Activated CD4-positive, alpha-beta T cell treated with anti-CD3 and anti-CD28 coated beads, Interleukin-2, amount 50 U/mL, for 24 hours (primary cell): ENCODE measurements at places on chromosomes 3 and 15.

DNA sequence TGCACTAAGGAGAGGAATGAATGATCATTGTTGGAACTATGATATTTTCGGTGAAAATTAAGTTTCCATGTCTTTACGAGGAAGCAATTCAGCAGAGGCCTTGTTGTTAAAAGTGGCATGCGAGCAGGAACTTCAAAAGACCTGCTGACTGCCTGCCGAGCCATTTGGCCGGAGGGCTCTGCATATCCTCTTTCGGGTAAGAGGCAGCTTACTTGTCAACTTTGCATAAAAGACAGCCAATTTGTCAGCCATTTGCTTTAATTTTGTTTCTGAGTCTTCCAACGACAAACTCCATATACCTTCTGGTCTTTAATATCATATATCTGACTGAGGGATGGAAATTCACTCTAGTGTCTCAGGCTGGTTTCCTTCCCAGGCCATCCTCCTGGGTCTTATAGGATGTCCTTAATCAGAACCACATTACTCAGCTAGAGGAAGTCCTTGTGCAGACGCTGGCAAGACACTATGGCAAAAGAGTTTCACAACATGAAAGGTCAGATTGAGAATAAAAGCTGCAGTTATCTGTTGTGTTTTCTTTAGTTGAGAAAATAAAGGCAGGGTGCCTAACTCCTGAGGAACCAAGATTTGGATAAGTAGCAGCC lies 128.7 kb upstream of the WNT5A start:
- no peak for DNase-seq

GRCh38 chr15:70557521-70558258 lies 205.7 kb downstream of the UACA start:
- no peak for DNase-seq

- no peak for DNase-seq
Observed at GRCh38 chr3:178434206-178434805, 101.9 kb upstream of the KCNMB2 start.

GRCh38 chr3:157607826-157608405 lies 104.7 kb upstream of the VEPH1 start:
- DNase-seq: no peak

DNA sequence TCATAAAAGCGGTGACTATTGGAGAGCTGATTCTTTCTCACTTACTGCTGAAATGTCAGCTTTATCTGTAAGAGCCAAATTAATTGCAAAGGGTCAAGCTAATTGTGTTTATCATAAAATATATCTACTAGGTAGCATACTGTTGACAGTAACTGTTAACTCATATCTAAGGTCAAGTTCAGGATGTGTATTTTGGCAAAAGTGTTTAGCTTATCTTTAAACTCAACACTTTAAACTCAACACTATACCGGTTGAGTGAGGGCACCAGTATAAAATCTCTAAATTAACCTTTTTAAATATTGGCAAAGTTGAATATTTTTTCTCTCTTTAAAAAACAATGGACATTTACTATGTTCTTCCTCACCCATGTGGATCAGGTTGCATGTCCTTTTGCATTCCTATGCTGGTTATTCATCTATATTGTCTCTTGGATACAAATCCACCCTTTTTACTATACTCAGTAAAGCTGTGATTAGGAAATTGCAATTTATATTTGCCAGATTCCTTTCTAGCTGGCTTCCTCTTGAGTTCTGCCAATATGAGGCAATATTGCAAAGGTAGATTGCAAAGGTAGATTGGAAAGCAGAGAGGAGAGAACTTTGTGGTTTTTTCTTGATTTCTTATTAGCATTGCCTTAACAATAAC lies 344.6 kb upstream of the DCBLD2 start:
- DNase-seq: no peak

GRCh38 chr3:34011171-34012101 lies 213.0 kb downstream of the PDCD6IP start:
- no peak for DNase-seq

- DNase-seq: no peak
Observed at GRCh38 chr3:150737874-150738679, 24.9 kb downstream of the SIAH2 start.

DNA sequence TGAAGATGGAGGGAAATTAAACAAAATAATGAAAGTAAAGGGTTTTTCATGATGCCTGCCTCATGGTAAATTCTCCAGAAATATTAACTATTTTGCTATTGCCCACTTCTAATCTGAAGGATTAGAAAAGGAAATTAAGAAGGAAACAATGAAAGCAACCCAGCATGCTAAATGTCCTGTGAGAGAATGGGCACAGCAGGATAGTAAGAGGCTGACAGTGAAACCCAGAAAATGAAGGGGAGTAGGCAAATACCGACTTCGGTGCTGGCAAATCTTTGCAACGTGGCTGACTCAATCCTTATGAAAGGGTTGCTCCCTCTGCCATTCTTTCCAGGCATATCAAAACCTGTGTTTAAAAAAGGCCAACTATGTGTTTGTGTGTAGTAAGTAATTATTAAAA lies 147.5 kb upstream of the SYNPR start:
- no peak for DNase-seq

- no peak for DNase-seq
Observed at GRCh38 chr15:25422021-25422420, 16.8 kb downstream of the UBE3A start.

DNA sequence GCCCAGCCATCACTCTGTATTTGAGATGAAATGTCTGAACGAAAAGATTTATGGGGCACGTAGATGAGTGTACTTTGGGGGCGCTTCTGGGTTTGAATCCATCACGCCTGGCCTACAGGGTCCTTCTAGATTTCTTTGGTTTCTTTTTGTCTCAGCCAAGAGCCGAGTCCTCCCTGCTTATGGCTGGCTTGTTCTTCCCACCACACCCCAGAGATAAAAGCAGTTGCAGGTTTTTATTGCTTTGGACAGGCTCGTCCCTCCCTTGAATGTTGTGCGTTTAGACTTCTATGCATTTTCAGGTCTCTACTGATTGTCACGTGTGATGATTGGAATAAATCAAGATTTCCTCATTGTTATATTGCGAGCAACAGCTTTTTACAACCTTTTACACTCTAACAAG lies 104.8 kb upstream of the CHRNA7 start:
- no peak for DNase-seq

GRCh38 chr15:97995881-97996603 lies 35.5 kb downstream of the ARRDC4 start:
- no peak for DNase-seq

DNA sequence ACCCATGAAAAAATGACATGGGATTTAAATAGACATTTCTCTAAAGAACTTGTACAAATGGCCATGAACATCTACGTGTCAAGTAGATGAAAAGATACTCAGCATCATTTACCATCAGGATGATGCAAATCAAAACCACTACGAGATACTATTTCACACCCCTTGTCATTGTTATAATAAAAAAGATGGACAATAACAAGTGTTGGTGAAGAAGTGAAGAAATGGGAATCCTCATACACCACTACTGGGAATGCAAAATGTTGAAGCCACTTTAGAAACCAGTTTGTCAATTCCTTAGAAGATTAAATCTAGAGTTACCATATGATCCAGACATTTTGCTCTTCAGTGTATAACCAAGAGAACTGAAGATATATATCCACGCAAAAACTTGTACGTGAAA lies 57.9 kb downstream of the TIMP4 start:
- no peak for DNase-seq

DNA sequence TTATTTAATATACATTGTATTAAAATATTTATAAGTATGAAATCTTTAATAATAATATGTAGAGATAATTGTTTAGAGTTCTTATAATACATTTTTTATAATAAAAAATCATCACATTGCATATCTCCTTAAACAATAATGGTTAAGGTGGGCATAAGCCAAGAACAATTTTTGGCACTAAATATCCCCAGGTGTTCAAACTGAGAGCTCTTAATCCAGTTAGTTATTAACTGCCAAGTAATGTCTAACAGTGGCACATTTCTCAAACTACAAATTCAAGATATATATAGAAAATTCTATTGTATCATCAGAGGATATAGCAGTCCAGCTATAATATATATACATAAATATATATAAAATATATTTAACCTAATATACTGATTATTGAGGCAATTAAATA lies 680.8 kb downstream of the SI start:
- no peak for DNase-seq

- no peak for DNase-seq
Observed at GRCh38 chr3:139465636-139466035, 10.7 kb downstream of the RBP2 start.

- DNase-seq: no peak
Observed at GRCh38 chr3:156373095-156373494, 181.8 kb downstream of the SSR3 start.

DNA sequence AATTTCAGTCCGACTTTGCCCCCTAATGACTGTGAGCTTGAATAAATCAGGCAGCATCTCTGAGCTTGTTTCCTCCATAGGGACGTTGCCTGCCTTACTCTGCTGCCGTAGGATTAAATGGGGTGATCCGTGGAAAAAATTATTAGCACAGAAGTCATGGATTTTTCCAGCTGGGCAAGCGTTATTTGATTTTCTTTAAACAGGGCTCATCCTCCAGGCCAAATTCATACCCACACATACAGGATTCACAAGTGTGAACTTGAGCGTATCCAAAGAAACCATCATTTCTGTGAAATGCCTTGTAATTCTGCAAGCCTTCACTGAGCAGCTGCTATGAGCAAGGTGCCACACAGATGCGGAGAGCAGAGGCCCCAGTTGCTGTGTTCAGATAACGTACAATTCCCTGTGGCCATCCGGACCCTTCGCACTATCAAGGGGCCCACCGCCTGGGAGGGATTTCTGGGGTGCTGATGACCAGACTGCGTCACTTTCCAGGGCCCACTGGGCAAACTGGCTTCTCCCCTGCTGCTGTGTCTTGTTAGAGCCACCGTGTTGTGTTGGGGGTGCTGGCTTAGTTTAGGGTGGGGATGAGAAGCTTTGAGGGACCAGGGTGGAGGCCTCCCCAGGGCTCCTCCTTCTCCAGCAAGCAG lies 61.4 kb downstream of the MGLL start:
- DNase-seq: no peak

- DNase-seq: no peak
Observed at GRCh38 chr3:94968519-94968918, 905.7 kb downstream of the NSUN3 start.

DNA sequence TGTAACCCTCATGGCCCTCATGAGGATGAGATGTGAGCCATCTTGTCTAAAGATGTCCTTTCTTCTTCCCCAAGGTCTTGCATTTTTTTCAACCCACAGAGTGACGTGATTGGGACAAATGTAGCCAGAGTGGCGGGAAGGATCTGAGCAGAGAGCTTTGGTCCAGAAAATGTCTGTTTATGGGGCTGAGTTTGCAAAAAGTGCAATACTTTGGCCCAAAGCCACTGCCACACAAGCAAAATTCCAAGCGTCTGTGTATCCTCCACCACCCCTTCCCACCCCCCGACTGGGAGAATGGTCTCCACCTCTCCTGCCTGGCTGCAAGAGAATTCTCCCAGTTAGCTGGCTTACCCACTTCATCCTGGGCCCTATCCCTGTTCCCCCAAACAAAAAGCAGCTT lies 246.9 kb upstream of the LRIG1 start:
- no peak for DNase-seq

DNA sequence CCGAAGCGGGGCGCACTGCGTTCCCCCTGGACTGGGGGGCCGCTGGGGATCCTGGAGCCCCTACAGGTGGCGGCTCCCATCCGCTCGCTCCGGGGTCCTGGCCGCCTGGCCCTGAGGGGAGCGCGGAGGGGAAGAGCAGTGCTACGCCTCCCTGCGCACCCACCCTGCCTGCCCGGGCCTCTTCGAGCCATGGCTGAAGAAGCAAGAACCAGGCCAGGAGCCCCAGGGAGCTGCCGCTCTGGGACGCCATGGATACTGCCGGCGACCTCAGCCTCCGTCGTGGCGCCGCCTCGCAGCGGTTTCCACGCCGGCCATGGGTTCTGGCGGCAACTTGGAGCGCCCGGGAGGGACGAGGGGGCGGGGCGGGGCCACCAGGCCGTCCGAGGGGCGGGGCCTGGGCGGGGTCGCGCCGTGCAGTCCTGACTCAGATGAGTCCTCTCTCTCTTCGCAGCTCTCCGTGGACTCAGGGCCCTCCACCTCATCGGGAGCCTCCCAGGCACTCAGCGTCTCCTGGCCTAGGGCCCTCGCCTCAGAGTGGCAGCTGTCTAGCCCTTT lies 50.9 kb downstream of the MYL3 start:
- DNase-seq: peak; percentile 49

- DNase-seq: no peak
Observed at GRCh38 chr3:134693804-134694203, 43.0 kb upstream of the KY start.
